Sigmoid colon (tissue), 7 donors: ENCODE measurements at places on chromosomes 16 and 17. TPM values are rescaled to one million over a fixed set of nuclear protein-coding genes. Genes with fewer than 3 reads are reported as not detected.

- no peak for DNase-seq
Measured at GRCh38 chr16:21650521-21650920, 1.9 kb downstream of the IGSF6 start.

DNA sequence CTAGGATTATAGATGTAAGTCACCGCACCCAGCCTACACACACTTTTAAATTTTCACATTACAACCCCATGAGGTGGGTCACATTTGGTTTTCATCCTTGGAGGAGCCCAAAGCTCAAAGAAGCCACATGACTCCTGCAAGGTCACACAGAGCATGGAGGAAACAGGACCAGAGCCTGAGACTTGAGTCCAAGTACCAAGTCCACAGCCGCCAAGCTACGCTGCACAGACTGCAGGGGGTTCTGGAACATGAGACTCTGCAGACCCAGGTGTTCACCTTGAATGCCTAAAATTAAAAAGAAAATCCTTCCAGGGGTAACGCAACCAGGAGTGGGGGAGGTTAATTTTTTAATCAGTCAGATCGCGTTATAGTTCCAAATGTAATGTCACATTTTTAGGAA is 150.2 kb downstream of the ZFHX3 start:
- DNase-seq = peak; percentile 15

DNA sequence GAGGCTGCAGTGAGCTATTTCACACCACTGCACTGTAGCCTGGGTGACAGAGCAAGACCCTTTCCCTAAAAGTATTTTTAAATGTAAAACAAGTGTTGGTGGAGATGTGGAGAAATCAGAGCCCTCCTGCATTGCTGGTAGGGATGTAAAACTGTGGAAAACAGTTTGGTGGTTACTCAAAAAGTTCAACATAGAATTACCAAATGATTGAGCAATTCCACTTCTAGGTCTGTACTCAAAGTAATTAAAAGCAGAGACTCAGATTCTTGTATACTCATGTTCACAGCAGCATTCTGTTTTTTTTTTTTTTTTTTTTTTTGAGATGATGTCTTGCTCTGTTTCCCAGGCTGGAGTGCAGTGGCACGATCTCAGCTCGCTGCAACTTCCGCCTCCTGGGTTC is 141.8 kb downstream of the PITPNC1 start:
- DNase-seq = no peak

GRCh38 chr17:7508846-7509245 is 24.7 kb downstream of the POLR2A start:
- peak; percentile 46 for DNase-seq

DNA sequence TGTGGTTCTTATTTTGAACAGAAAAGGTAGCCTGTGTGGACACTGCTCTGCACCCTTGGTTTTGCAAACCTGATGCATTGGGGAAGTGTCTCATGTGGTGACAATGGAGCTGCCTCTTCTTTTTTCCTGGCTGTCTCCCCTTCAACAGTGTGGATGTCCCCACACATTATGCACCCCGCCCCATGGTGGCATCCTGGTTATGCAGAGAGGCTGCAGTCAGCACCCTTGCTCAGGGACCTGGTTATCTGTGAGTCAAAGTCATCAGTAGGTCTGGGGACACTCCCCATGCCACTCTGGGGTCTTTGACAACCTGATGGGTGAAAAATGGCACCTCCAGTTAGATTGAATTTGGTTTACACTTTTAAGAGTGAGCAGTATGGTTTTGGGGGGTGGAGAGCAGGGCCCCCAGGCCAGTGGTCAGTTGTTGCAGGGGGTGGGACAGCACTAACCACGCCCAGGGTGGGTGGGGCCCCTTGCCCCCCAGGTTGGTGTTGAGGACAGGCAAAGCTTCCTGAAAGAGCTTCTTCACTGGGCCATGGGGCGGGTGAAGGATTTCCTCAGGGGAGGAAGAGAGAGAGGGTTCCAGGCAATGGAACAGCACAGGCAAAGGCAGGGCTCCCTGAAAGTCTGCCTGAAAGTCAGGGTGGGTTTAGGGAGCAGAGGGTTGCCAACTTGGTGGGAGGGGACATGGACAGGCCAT is 24.6 kb upstream of the KCNJ12 start:
- DNase-seq = peak; percentile 44

SPIRE2 gene
- total RNA-seq = 5.3 TPM
